Kidney (tissue), 22 donors: ENCODE measurements at places on chromosomes 3 and 15. TPM values are rescaled to one million over a fixed set of nuclear protein-coding genes. Genes with fewer than 3 reads are reported as not detected.

- H3K4me3 ChIP-seq = no peak overlapping the region
- peaks cover 27% of the 10 kb centered on the region for H3K4me1 ChIP-seq
- peak overlapping the region; percentile 16 for H3K27ac ChIP-seq
- DNase-seq = peak; percentile 86
Measured at GRCh38 chr3:49671291-49672288, 2.6 kb upstream of the APEH start.

DNA sequence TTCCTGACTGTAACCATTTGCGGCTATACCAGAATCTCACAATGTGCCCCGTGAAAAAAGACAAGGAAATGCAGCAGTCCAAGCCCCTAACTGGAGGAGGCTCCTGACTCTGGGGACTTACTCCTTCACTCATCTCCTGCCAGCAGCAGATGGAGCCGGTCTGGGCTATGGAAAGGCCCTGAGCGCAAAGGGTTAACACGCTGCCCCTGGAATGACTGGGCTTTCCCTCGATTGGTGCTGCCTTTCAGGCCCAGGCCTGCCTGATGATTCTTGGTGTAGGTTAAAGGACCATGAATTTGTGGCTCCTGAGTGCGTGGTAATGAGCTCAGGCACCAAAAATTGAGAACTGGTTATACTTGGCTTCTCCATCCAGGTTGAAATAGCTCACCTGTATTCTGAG, 42.3 kb upstream of the GALNT15 start:
- H3K36me3 ChIP-seq = no peaks in the 10 kb centered on the region
- H3K4me3 ChIP-seq = no peak overlapping the region
- DNase-seq = no peak
- H3K27ac ChIP-seq = no peak overlapping the region
- no peaks in the 10 kb centered on the region for H3K4me1 ChIP-seq

DNA sequence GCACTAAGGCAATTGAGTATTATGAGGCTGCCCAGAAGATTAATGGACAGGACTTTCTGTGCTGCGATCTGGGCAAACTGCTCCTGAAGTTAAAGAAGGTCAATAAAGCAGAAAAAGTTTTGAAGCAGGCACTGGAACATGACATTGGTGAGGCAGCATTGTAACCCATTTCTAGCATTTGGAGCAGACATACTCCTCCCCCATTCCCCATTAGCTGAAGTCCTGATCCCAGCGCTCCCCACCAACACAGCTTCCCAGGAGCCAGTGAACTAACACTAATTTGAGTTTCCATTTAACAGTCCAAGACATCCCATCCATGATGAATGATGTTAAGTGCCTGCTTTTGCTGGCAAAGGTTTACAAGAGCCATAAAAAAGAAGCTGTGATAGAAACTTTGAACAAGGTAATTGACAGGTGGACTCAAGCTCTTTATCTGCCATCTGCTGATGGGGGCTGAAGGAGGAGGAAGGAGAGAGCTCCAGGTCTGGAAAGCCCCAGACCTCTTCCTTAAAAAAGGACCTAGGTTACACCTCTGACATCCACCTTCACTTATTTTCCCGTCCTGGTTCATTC, 22.6 kb downstream of the CSRNP1 start:
- H3K36me3 ChIP-seq = no peaks in the 10 kb centered on the region
- H3K27ac ChIP-seq = no peak overlapping the region
- no peak overlapping the region for H3K4me3 ChIP-seq

RBPMS2 gene
- 8.2 TPM for total RNA-seq

DNA sequence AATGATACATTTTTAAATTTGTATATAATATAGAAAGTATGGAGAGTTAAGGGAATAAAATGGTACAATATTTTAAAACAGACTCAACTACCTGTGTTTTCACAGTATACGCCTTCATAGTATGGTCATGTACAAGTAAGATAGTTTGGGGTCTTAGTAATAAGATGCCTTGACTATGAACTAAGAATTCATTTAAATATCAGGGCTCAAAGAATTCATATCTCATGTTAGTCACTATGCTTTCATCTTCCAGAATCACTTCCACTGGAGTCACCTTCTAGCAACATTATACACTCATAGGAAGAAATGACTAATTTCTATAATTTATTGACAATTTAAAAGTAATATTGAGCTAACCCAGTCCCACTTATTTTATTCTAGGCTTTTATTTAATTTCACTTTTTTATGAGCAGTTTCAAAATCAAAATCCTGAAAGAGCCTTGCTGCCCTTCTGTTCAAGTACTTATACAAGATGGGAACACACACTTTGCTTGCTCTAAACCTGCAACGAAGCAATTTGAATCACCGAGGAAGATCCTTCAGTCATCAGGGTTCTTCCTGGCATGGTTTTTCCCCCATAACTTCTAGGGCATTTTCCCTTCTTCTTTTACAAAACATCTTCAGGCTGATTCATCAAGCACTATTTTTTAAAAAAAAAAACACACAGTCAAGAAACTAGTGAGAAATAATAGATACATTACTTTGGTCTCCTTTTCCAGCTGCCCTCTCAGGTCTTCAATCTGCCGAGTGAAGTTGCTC, 94.1 kb downstream of the MYH15 start:
- H3K4me3 ChIP-seq = no peak overlapping the region
- H3K27me3 ChIP-seq = no peaks in the 10 kb centered on the region
- H3K4me1 ChIP-seq = no peaks in the 10 kb centered on the region
- H3K36me3 ChIP-seq = no peaks in the 10 kb centered on the region

DNA sequence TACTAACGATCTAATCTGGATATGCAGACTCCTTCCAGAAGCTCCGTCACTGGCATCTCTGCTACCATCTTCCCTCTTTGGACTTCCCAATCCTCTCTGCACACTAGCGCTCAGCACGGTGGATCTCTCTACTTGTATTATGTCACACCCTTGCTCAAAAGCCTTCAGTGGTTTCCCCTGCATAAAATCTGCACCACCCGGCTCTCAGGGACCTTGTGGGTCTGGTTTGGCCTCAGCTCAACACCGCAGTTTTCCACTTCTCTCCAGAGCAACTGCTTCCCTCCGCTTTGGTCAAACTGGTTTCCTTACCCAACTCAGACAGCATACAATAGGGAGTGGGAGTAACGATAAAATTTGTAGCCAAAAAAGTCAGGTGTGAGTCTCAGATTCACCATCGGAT, 30.7 kb upstream of the HES1 start:
- DNase-seq = no peak
- no peaks in the 10 kb centered on the region for H3K36me3 ChIP-seq
- H3K4me1 ChIP-seq = peaks cover 18% of the 10 kb centered on the region

LINS1 gene
- 20.6 TPM for total RNA-seq

GRM2 gene
- total RNA-seq = 0.57 TPM

DNA sequence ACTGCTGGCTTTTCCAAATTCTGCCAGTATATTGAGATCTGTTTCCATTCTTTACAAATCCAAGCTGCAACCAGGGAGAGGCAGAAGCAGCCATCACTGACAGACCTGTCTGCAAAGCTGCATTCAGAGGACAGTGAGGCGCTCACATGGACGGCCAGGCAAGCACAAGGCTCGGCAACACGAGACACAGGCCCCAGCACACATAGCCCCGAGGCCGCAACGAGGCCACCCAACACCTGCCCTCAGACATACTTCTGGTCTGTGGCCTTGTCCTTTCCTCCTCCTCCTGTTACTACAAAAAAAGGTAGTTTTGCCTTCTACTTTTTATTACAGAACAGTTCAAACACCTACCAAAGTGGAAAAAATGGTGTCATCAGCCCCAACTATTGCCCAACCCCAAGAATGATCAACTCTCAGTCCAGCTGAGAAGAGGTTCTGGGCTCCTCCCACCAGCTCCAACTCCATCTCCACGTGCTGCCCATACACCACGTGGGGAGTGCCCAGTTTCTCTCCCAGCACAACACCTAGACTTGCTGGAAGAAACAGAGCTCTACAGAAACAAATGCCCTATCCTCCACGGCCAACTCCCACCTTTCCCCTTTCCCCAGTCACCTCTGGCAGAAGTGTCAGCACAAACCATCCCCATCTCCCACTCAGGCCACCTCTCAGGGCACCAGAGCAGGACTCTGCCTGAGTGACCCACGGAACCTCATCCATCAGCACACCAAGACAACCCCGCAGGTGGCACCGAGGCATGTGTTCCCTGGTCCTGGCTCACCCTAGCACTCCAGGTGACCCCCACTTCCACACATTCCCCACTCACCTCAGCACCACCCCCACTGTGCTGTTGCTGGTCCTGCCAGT, 7.4 kb downstream of the ZXDC start:
- H3K27me3 ChIP-seq = no peaks in the 10 kb centered on the region
- H3K36me3 ChIP-seq = peaks cover 78% of the 10 kb centered on the region
- no peak overlapping the region for H3K4me3 ChIP-seq
- H3K27ac ChIP-seq = no peak overlapping the region
- peak; percentile 71 for DNase-seq

- H3K27ac ChIP-seq = no peak overlapping the region
- H3K36me3 ChIP-seq = peaks cover 14% of the 10 kb centered on the region
- peaks cover 35% of the 10 kb centered on the region for H3K4me1 ChIP-seq
- DNase-seq = no peak
Measured at GRCh38 chr3:51675201-51675611, 4.2 kb downstream of the TEX264 start.

DNA sequence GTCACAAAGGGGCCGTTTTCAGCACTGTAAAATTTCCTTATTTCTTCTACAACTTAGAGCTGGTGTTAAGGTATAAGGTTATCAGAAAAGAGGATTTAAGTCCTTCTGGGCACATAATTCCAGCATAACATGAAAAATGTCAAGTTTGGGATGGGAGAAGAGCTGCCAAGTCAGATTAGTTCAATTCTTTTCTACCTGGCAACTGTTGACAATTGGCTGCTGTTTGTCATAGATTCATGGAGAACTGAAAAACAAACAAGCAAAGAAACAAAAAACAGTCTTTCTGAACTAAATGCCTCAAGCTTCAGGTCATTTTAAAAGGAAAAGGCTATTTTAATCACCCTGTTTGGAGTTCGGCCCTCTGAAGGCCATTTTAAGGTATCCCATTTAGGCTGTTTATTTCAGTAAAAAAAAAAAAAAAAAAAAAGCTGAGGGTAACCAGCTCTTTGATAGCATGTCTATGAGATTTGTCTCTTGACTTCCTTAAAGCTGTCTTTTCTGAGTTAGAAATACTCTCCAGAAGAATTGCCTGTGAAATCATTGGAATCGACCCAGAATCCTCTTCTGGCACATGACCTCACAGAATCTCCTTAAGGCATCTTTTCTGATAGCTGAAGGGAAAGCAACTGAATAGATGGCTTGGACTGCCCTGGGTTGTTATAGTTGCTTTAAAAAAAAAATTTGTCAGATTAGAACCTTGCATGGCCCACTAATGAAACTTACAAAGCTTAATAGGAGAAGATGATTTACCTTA, 173.3 kb downstream of the SEMA6D start:
- no peaks in the 10 kb centered on the region for H3K36me3 ChIP-seq
- H3K4me1 ChIP-seq = no peaks in the 10 kb centered on the region
- no peak for DNase-seq
- H3K4me3 ChIP-seq = no peak overlapping the region
- no peaks in the 10 kb centered on the region for H3K27me3 ChIP-seq

- H3K27ac ChIP-seq = no peak overlapping the region
- H3K4me3 ChIP-seq = no peak overlapping the region
- DNase-seq = no peak
- H3K27me3 ChIP-seq = no peaks in the 10 kb centered on the region
- H3K36me3 ChIP-seq = no peaks in the 10 kb centered on the region
- no peaks in the 10 kb centered on the region for H3K4me1 ChIP-seq
Measured at GRCh38 chr3:155753038-155753639, 8.3 kb upstream of the PLCH1 start.

MYL3 gene
- total RNA-seq = 41.3 TPM

- no peaks in the 10 kb centered on the region for H3K27me3 ChIP-seq
- H3K36me3 ChIP-seq = peaks cover 7% of the 10 kb centered on the region
- H3K27ac ChIP-seq = peak overlapping the region; percentile 99
- peak; percentile 99 for DNase-seq
- peaks cover 12% of the 10 kb centered on the region for H3K4me1 ChIP-seq
- peak overlapping the region; percentile 98 for H3K4me3 ChIP-seq
Measured at GRCh38 chr3:101676216-101676764, 642 bp downstream of the ZBTB11 start.

- peaks cover 5% of the 10 kb centered on the region for H3K4me1 ChIP-seq
- H3K4me3 ChIP-seq = no peak overlapping the region
- H3K27me3 ChIP-seq = no peaks in the 10 kb centered on the region
- H3K27ac ChIP-seq = no peak overlapping the region
- no peaks in the 10 kb centered on the region for H3K36me3 ChIP-seq
Measured at GRCh38 chr3:152331998-152332397, 63.3 kb downstream of the MBNL1 start.

GRCh38 chr3:30448450-30449289, 157.7 kb upstream of the TGFBR2 start:
- no peaks in the 10 kb centered on the region for H3K36me3 ChIP-seq
- H3K27ac ChIP-seq = no peak overlapping the region
- no peaks in the 10 kb centered on the region for H3K27me3 ChIP-seq
- no peaks in the 10 kb centered on the region for H3K4me1 ChIP-seq
